ENCODE measurements at places on chromosomes 11 and 22. TPM values are rescaled to one million over a fixed set of nuclear protein-coding genes. Genes with fewer than 3 reads are reported as not detected.

The MYRF gene
- 0.20 TPM for total RNA-seq

The SAA4 gene
- not detected for total RNA-seq

The OVOL1 gene
- not detected for total RNA-seq

The OR8H3 gene
- total RNA-seq: not detected

The BBOX1 gene
- not detected for total RNA-seq

The KIAA1671 gene
- total RNA-seq: 13.2 TPM

The OR4A16 gene
- not detected for total RNA-seq

The DNAJB13 gene
- total RNA-seq: not detected

The MS4A6E gene
- total RNA-seq: not detected

The ZNRF3 gene
- total RNA-seq: 7.5 TPM

The ZBTB16 gene
- total RNA-seq: 35.5 TPM

The ZFP91 gene
- total RNA-seq: 60.9 TPM

The ASRGL1 gene
- 1.4 TPM for total RNA-seq

The ATG16L2 gene
- total RNA-seq: 7.7 TPM

The OSM gene
- total RNA-seq: not detected

The SLC5A12 gene
- total RNA-seq: 0.11 TPM

All from heart left ventricle (tissue), 16 donors.